NCI-H2081 (cell line): ENCODE measurements at places on chromosomes 12 and 14.

DNA sequence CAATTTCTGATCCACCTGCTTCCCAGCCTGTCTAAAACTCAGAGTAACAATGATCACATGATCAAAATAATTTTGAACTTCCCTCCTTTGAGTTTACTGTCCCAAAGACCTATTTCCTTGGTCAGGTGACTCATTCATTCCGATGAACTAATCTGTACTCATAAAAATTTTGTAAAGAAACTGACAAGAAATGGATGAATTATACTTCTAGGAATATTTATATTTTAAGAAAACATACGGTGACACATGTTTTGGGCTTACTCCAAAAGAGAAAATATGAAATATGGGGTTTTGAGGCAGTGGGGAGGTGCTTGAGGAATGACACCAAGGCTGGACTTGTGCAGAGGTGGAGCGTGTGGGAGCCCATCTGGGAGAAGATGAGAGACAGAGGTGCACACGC, 42.0 kb downstream of the GUCY2C start:
- DNase-seq: no peak

- DNase-seq: no peak
Observed at GRCh38 chr14:67663633-67664032, 10.8 kb downstream of the VTI1B start.

- no peak for DNase-seq
Observed at GRCh38 chr12:57939291-57939690, 2.1 kb upstream of the ATP23 start.

GRCh38 chr14:22474730-22475351, 114.2 kb downstream of the DAD1 start:
- DNase-seq: no peak

- no peak for DNase-seq
Observed at GRCh38 chr12:130396667-130397066, 59.0 kb downstream of the PIWIL1 start.

GRCh38 chr12:31659087-31659942, at the start of gene ETFBKMT:
TSS of gene ETFBKMT (plus strand) at chr12:31659688. CDS start at chr12:31661954, 2,266 bp downstream.
- DNase-seq: peak; percentile 88

DNA sequence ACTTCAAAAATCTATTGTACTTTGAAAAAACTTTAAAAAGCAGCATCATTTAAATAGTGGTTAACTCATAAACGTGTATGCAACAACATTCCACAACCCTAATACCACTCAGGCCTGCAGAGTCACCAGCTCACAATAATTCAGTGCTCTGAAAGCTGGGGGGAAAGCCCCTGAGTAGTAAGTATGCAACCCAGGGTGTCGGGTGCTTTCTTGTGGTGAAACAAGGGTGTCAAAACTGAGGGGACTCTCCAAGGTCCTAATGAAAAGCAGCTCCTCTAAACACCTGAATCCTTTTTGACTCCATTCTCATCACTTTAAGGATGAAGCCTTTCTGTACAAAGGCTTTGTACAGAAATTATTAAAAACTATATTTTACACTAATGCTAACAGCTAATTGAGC, 33.7 kb downstream of the FGFR1OP2 start:
- no peak for DNase-seq

DNA sequence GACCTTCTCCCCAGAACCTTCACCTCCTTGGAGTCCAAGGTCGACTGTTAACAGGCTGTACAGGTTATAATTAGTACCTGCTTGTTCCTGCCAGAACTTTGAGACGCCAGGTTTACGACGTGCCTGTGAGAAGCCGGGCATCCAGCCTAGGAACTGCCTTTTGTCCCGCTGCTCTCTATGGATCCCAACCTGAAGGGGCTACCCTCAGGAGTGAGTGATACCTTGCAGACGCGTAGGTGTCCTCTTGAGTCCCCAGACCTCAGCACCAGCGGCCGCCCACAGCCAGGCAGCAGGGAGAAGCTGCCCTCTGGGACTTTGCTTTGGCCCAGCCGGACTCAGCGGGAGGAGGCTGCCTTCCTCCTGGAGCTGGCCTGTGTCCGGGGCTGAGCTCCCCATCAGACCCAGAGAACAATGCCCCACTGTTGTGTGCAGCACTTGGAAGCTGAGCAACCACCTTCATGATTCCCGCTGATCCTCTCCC, 16.2 kb downstream of the SYNE3 start:
- DNase-seq: no peak

DNA sequence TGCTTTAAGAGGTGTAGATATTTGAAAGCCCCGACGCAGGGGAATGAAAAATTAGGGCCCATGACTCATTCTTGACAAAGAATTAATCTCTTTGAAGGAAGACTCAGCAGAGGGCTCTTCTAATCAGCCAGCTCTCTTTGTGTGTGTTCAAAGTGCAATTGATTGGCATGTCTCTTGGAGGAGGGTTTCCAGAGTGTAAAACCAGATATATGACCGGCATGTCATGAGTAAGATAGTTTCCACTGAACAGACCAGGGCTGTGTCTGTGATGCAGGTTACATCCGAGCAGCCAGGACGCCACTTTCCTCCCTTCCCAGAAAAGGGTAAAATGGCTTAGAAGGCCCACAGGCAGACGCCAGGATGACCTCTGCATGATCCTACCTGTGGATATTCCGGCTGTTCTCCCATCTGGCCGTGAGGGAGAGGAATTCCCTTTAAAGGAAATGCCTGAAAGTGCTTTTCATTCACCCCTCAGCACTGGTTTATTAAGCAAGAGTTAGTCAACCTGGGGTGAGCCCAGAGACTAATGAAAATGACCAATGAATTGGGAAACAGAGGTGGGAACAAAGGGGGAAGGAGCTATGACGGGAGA, 7.2 kb upstream of the KRT75 start:
- no peak for DNase-seq

- DNase-seq: no peak
Observed at GRCh38 chr12:121933522-121934308, 15.3 kb downstream of the CFAP251 start.

- no peak for DNase-seq
Observed at GRCh38 chr12:6457220-6457945, 5.5 kb downstream of the TAPBPL start.

DNA sequence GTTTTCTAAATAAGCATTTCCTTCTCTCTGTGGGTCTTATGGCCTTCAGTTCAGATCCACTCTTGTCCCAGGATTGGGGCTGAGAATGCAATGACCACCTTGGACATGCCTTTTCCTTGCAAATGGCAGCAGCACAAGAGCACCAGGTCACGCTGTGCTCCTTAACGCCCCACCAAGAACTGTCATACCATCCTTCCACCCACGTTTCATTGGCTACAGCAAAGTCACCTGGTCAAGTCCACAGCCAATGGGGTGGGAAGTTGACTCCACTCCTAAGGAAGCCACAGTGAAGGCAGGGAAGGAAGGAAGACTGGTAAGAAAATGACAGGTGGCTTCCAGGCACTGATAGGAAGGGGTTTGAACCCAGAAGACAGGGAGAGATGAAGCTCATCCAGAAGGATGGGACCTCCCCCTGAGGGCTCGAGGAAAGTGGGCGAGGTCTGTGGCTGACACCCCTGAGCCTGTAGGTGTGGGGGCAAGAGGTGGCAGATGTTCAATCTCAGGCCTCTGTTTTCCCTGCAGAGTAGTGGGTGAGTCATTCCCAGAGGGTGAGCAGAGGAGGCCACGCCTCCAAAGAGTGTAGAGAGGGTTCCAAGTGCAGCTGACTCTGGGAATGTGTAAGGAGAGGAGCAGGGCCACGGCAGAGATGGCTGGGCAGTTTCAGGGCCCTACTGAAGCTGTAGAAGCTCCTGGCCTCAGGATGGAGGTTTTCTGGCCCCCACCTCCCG, 113.5 kb upstream of the VRK1 start:
- no peak for DNase-seq

DNA sequence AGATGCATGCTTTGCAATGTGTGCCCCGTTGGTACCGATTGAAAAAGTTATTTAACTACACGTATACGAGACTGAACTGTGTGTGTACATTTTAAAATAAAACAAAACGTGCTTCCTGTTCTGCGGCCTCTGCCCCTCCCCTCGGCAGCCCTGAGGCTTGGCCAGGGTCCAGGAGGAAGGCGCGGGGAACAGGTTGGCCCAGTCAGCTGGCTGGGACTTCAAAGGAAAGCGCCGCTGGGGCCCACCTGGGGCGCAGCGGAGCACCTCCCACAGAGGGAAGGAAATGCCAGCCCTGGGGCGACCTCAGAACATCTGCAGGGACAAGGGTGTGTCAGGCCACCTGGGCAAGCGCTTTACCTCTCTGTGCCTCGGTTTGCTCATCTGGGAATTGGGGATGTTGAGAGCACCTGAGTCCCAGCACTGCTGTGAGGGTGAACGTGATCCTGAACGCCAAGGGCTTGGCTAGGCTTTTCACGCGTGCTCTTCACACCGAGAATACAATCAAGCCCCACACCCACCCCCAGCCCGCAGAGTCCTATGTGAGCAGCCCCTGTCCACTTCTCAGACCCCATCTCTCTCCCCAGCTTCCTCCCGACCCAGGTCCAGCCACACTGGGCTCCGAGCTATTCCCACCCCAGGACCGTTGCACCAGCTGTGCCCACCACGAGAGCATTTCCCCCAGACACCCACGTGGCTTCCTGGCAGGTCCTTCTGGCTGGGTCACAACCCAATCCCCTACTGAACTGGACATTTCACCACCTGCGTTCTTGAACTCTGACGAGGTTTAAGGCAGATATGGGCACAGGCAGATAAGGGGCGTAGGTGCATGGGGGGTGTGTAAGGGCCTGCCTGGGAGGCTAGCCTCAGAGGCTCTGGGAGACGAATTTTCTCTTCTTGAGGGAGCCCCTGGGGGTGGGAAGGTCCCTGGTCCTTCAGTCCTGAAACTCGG, 41.9 kb upstream of the NCOR2 start:
- DNase-seq: peak; percentile 88

GRCh38 chr14:89294060-89294459, 123.0 kb downstream of the FOXN3 start:
- DNase-seq: no peak

- DNase-seq: no peak
Observed at GRCh38 chr14:32186248-32186647, 15.6 kb upstream of the RNU6-7 start.

DNA sequence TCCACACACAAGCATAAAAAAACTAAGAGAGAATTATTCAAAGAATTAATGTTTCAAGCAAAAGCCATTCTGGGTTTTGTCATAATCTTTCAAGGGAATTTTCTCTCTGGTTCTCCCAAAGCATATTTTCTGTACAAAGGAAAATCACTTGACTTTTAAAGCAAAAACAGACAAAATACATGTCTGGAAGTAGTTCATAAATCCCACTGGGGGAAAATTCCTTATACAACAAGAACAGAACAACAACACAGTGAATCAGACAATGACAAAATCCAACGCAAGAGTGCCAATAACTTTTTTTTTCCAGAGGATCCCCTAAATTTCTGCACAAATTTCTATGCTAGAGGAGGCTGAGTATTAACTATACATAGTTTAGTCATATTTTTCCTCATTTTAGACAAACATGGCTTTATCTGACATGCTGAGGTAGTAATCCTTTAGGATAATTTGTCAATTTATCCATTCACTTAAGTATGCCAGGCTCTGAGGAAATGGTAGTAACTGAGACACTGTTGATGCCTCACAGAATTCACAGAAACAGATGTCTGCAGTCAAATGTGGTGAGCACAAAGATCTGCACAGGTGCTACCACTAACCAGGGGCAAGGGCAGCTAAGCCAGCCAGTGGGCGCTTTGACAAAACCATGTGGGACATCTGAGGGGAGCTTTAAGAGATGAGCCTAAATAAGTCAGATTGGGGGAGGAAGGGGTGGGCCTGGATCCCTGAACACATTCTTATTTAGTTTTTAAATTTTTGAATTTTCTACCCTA, 38.0 kb downstream of the GRIP1 start:
- DNase-seq: no peak
